ENCODE measurements at places on chromosomes 1 and 21.

DNA sequence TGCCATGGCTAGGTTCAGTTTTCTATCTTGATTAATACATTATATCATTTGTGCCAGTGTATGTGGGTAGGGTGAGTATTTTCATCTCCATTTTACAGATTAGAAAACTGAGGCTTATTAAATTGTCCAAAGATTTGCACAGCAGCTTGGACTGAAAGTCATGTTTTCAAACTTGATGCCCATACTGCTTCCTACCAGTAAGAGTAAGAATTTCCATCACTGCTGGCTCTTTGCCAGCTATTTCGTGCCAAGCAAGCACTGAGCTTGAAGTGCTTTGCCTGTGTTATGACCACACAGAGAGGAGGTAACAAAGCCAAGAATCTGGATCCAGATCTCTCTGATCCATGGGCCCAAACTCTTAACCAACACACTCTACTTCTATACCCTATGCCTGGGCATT lies 295.0 kb downstream of the VAV3 start:
- no peak for DNase-seq

GRCh38 chr21:34200288-34200905 lies 127.0 kb downstream of the MRPS6 start:
- no peak for DNase-seq

DNA sequence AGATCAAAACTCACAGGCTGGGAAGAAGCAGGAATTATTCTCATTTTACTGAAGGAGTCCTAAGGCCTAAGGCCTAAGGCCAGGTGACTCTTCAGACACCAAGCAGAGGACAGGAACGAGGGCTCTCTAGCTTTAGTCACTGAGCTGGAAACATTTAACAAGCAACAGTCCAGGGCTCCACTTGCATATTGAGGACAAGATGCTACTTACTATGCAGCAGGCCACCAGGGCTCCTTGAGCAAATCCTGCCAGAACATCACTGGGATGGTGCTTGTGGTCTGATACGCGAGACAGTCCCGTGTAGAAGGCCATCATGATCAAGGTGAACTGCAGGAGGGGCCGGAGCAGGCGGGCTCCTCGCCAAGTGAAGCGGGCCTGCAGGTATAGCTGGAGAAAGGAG lies 67.6 kb downstream of the PLPP3 start:
- no peak for DNase-seq

- DNase-seq, result no peak
Measured at GRCh38 chr1:109793486-109794318, 30.0 kb upstream of the EPS8L3 start.

DNA sequence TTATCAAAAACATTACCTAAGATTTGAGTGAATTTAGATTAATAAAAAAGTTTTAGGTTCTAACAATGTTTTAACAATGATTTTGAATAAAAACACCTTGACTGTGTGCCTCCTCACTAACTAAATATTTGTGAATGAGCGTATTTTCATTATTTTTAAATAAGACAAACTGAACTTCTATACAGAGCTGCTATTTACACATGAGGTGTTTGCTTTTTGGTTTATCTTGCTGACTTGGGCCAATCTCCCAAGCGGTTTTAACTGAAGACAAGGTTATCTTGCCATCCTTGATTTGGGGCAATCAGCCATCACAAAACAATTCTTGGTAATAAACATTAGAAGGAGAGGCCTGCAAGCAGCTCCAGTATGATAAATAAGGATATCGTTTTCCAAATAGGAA lies 108.2 kb upstream of the NRIP1 start:
- no peak for DNase-seq

DNA sequence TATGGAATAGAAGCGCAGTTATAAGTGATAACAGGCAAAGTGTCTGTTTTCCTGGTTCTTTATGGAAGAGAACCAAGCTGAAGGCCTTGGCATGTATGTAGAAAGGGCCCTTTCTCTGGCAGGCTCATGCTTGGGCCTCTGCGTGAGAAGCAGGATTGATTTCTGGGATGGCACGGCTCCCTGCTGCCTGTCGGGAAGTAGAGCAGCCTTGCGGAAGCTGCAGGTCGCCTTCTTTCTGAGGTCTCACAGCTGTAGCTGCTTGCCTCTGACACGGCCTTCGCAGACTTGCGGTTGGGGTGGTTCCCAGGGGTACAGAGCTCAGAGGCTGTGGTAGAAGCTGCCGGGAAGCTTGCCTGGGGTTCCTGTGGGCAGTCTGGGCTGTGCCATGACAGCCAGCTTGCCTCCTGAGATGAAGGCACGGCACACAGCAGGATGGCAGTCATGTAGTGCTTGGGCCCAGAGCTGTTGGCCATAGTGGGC lies 39.4 kb downstream of the TRAPPC10 start:
- DNase-seq, result peak; percentile 27

DNA sequence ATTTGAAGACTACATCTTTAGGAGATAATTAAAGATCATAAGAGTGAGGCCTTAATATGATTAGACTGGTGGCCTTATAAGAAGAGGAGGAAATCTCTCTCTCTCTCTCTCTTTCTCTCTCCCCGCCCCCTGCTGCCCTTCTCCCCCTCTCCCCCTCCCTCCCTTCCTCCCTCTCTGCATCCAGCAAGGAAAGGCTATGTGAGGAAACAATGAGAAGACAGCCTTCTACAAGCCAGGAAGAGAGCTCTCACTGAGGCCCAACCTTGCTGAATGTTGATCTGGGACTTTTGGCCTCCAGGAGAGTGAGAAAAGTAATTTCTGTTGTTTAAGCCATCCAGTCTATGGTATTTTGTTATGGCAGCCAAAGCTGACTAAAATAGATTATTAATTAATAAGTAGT lies 21.6 kb downstream of the FOXD3 start:
- DNase-seq, result no peak

GRCh38 chr1:91778964-91779363 lies 107.0 kb downstream of the TGFBR3 start:
- DNase-seq, result no peak

- DNase-seq, result no peak
Measured at GRCh38 chr21:42093991-42094421, 22.9 kb downstream of the UMODL1 start.

GRCh38 chr1:168693197-168693871 lies 35.7 kb downstream of the DPT start:
- no peak for DNase-seq

GRCh38 chr1:206074839-206075238 lies 21.9 kb downstream of the RHEX start:
- no peak for DNase-seq

GRCh38 chr1:158283965-158284364 lies 5.8 kb upstream of the CD1C start:
- DNase-seq, result no peak

- DNase-seq, result no peak
Measured at GRCh38 chr1:96749618-96750017, 28.0 kb downstream of the PTBP2 start.

Measured in GM12864 (cell line).